ENCODE measurements at places on chromosomes 2 and 18. TPM values are rescaled to one million over a fixed set of nuclear protein-coding genes. Genes with fewer than 3 reads are reported as not detected.

IL1F10 gene
- polyA plus RNA-seq, result not detected

GRCh38 chr2:168165397-168165796 lies 82.0 kb downstream of the STK39 start:
- H3K27me3 ChIP-seq, result no peaks in the 10 kb centered on the region
- H3K4me3 ChIP-seq, result no peak overlapping the region
- no peak overlapping the region for H3K27ac ChIP-seq
- peaks cover 41% of the 10 kb centered on the region for H3K4me1 ChIP-seq
- no peak for DNase-seq

SPDYA gene
- polyA plus RNA-seq, result not detected

TUBA3E gene
- polyA plus RNA-seq, result not detected

GRCh38 chr2:202035089-202035940 lies 1.7 kb downstream of the FZD7 start:
- H3K27ac ChIP-seq, result no peak overlapping the region
- H3K4me3 ChIP-seq, result no peak overlapping the region
- H3K27me3 ChIP-seq, result peaks cover 30% of the 10 kb centered on the region
- H3K4me1 ChIP-seq, result peaks cover 10% of the 10 kb centered on the region
- H3K36me3 ChIP-seq, result no peaks in the 10 kb centered on the region

- H3K4me3 ChIP-seq, result no peak overlapping the region
- peaks cover 7% of the 10 kb centered on the region for H3K27me3 ChIP-seq
- no peak for DNase-seq
- no peak overlapping the region for H3K27ac ChIP-seq
These were observed 13.0 kb upstream of the LTBP1 start for GRCh38 chr2:32933756-32934095.

- H3K36me3 ChIP-seq, result no peaks in the 10 kb centered on the region
- H3K27ac ChIP-seq, result peak overlapping the region; percentile 82
- peak overlapping the region; percentile 90 for H3K4me3 ChIP-seq
- DNase-seq, result no peak
These were observed 53.9 kb downstream of the LDLRAD4 start for GRCh38 chr18:13272416-13272815.

DNA sequence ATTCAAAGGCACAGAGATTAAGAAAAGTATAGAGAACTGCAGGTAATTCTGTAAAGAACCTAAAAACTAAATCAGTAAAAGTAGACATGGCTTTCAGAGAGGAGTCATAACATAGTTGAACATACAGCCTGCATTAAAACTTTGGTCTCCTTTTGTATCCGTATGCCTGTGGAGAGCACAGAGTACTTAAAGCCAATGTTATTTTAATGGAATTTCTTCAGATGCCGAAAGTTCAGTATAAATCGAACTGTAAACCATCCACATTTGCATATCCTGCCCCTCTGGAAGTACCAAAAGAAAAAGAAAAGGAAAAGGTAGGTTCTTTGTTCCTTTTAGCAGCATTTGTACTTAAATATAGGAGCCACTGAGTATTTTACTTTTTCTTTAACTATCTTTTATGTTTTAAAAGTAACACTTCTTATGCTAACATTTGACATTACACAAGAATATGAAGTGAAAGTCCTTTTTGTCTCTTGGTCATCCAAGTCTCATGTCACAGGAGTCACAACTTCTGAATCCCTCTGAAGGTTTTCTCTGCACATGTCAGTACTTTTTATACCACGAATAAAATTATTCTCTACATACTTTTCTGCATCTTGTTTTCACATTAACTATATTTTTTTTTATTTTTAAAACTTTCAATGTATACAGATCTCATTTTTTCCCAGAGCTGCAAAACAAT lies 34.9 kb upstream of the ARMC9 start:
- H3K27me3 ChIP-seq, result no peaks in the 10 kb centered on the region
- no peak overlapping the region for H3K4me3 ChIP-seq
- H3K4me1 ChIP-seq, result peaks cover 11% of the 10 kb centered on the region
- H3K27ac ChIP-seq, result no peak overlapping the region
- H3K36me3 ChIP-seq, result peaks cover 74% of the 10 kb centered on the region
- no peak for DNase-seq

CHST10 gene
- polyA plus RNA-seq, result 8.2 TPM

IRS1 gene
- 0.51 TPM for polyA plus RNA-seq

GRCh38 chr2:139631966-139632365 lies 851.8 kb upstream of the NXPH2 start:
- no peak for DNase-seq
- no peaks in the 10 kb centered on the region for H3K27me3 ChIP-seq
- no peak overlapping the region for H3K27ac ChIP-seq

VWA3B gene
- not detected for polyA plus RNA-seq

- no peaks in the 10 kb centered on the region for H3K4me1 ChIP-seq
- no peaks in the 10 kb centered on the region for H3K36me3 ChIP-seq
- no peaks in the 10 kb centered on the region for H3K27me3 ChIP-seq
- DNase-seq, result no peak
These were observed 520.6 kb upstream of the RAB12 start for GRCh38 chr18:8088626-8089025.

GRCh38 chr2:126843081-126843480 lies 55.6 kb upstream of the TEX51 start:
- H3K27me3 ChIP-seq, result peaks cover 8% of the 10 kb centered on the region
- no peak overlapping the region for H3K4me3 ChIP-seq
- DNase-seq, result no peak
- H3K27ac ChIP-seq, result no peak overlapping the region
- H3K4me1 ChIP-seq, result no peaks in the 10 kb centered on the region
- H3K36me3 ChIP-seq, result no peaks in the 10 kb centered on the region

All from naive thymus-derived CD8-positive, alpha-beta T cell (primary cell).